ENCODE measurements at places on chromosomes 4 and X. TPM values are rescaled to one million over a fixed set of nuclear protein-coding genes. Genes with fewer than 3 reads are reported as not detected.
A peak's percentile ranks its signal among the peaks of the same experiment; 100 is the strongest.

DNA sequence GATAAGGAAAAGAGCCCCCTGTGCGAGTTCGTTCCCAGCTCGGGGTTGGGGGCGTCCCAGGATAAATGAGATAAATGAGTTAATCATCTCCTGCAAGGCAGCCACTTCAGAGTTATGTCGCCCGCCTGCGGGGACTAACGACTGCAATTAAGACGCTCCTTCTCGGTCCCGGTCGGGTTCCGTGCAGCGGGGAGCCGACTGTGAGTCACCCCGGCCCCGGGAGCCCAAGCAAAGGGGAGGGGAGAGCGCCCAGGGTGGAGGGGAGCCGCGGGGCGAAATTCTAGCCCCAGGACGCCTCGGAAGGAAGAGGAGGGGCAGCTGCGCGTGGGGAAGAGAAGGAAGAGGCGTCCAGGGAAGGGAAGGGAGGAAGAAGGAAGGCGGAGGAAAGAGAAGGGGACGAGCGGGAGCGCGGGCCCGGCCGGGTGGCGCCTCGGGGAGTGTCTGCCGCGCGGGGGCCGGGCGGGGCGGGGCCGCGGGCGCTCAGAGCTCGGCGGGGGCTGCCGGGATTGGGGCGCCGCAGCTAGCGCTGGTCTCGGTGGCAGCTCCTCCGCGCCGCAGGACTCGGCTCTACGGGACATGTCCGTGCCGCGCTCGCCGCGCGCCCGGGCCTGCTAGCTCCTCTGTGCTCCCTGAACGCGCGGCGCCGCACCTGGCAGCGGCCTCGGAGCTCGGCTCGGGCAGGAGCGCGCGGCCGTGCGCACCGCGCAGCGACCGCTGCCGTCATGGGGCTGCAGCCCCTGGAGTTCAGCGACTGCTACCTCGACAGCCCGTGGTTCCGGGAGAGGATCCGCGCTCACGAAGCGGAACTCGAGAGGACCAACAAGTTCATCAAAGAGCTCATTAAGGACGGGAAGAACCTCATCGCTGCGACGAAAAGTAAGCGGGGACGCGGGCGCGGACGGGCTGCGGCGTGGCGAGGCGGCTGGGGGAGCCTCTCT is at the start of gene ARHGAP10:
ARHGAP10 (plus strand) TSS at position 509 of the 938 bp plus-strand sequence; CDS start at position 723, 214 bp downstream.
- DNase-seq, result peak; percentile 67

GRCh38 chr4:24736066-24736465 is 59.3 kb upstream of the SOD3 start:
- no peak for DNase-seq

DNA sequence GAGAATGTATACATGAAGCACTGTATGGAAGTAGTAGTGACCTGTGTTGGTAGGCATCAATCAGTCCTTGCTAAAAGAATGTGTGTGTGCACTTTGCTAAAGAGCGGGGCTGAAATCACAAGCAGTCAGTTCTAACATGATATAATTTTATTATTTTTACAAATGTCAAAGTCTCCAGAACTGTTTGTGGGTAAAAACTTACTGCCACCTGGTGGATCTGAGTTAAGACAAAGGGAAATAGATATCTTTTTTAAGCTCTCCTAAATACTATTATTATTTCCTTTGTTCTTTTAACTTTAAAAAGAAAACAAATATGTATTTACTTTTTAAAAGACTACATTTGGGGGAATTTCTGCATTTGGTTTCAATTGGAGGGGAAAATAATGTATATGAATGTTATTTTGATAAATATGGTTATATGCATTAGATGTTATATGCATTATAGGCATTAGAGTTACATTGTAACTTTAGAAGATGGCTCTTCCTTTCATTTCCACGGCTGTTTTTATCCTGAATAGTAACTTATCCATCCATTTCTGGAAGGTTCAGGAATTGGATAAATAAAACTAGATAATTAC is 7.8 kb upstream of the CLOCK start:
- DNase-seq, result no peak

DNA sequence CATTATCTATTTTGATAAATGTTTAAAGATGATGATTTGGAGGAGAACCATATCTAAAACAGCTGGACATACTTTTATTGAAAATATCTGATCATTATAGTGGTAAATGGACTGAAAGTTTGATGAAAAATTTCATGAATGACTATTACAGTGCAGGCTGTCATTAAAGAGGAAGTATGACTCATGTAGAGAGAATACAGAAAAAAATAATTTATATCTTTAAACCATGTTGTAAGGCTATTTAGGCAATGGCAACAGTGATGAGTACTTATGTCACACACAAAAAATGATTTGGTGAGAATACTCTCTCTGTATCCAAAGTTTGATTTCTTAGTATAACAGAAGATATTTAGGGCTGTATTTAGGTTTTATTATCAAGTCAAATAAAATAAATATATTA is 3.9 kb upstream of the GLRB start:
- no peak for DNase-seq

DNA sequence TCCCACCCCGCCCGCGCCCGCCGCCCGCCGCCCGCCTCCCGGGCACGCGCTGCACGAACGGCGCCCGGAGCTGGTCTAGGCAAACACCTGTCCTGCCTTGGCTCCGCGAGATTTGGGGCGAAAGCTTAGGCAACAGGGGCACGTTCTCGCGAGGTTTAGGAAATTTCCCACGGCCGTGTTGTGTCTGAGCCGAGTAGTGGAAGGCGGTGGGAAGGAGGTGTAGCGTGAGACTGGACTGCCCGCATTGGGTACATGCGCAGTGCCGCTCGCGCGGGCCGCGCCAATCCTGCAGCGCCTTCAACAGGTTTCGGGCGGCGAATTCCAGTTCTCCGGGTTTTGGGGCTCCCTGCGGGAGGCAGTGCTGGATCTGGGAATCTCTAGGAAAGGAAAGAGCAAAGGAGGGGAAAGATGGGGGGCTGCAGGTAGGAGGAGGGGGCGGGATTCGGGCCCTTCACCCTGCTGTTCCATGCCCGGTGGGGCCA is 1.3 kb upstream of the RBPJ start:
- DNase-seq, result peak; percentile 98

DNA sequence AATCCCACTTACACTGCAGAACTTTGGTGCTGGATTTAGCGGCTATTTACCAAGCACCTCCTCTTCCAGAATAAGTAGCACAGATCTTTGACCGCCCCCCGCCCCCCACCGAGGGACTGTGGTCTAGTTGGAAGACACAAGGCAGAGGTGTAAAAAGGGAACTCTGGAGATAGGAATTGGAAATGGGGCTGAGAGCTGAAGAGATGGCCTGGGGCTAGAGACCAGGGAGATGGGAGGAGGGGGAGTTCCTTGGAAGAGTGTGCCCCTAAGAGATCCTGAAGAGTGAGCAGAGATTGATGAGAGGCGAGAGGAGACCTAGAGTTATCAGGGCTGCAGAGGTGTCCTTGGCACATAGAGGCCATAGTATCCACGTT is 55.3 kb downstream of the TBL1X start:
- no peak for DNase-seq

GRCh38 chr4:152973629-152974467 is 37.7 kb downstream of the FHDC1 start:
- DNase-seq, result no peak

- DNase-seq, result no peak
Measured at GRCh38 chrX:97494756-97495372, 611.2 kb downstream of the RPA4 start.

- DNase-seq, result peak; percentile 24
Measured at GRCh38 chr4:15374656-15375055, 53.2 kb upstream of the C1QTNF7 start.

- no peak for DNase-seq
Measured at GRCh38 chrX:9558615-9559014, 93.8 kb downstream of the TBL1X start.

GRCh38 chr4:27005501-27005900 is 144.9 kb downstream of the STIM2 start:
- no peak for DNase-seq

- DNase-seq, result no peak
Measured at GRCh38 chr4:17613761-17614415, 553 bp upstream of the MED28 start.

DNA sequence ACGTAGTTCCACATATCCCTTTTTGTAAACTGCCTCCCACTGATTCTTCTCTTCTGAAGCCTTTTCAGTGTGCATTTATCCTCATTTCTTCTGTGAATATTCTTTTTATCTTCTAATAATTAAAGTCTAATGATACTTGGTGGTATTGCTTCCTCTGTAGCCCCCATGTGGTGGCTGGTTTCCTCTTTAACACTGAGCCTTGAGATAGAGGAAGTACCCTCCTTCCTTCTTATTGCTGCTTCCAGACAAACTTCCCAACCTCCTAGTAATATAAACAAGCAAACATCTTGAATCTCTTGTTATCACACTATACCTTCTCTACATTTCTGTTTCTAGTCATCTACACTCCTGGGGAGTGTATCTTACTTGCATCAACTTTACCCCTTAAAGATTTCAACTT is 310.5 kb upstream of the GIMD1 start:
- no peak for DNase-seq

DNA sequence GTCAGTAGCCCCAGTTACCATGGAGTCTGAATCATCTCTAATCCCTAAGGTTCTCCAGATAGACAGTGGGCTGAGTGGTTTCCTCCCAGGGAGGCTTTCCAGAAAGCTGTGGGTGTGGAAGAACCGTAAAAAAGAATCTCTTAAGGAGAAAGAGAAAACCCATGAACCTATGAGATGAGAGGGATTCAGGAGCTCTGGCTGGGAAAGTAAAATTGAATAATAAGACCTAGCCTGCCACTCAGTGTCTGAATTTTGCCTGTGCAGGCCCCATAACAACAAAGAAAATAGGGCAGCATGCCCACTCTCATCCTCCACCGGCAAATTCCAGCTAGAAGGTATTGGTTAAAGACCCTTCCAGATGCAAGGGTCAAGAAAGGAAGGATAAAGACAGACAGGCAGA is 16.9 kb downstream of the AWAT2 start:
- DNase-seq, result no peak

GRCh38 chrX:135275973-135276372 is 24.1 kb downstream of the ETDA start:
- no peak for DNase-seq

DNA sequence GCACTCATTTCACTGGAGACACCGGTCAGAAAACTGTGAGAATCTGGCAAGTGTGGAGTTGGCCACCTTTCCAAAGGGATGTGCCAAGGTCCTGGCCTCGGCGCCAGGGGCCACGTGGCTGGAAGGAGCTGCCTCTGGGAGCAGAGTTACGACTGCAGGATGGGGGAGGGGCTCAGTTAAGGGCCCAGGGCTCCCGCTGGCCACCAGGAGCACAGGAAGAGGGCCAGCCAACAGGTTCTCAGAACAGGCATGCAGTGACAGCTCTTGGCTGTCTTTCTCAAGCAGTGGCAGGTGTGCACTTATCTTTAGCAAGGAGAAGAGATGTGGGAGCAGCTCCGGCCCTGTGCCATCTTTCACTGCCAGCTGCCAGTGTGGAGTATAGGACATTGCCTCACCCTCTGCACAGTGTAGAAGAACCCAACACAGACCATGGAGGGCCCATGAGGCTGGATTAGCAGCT is 115.9 kb upstream of the RBPJ start:
- DNase-seq, result peak; percentile 58

- no peak for DNase-seq
Measured at GRCh38 chr4:48153791-48154550, 19.9 kb upstream of the TXK start.

- no peak for DNase-seq
Measured at GRCh38 chrX:153408871-153409351, 2.4 kb upstream of the ZFP92 start.

GRCh38 chrX:101478366-101478765 is 6.9 kb upstream of the ARMCX4 start:
- DNase-seq, result no peak

- peak; percentile 47 for DNase-seq
Measured at GRCh38 chrX:44873415-44874276, 658 bp downstream of the KDM6A start.

GYPE gene
- not detected for total RNA-seq

POF1B gene
- total RNA-seq, result 5.0 TPM

MTMR8 gene
- total RNA-seq, result 0.53 TPM

CTSO gene
- 7.6 TPM for total RNA-seq

HCFC1 gene
- 31.4 TPM for total RNA-seq

SLITRK4 gene
- total RNA-seq, result 0.70 TPM

DCAF12L2 gene
- 0.10 TPM for total RNA-seq

ABLIM2 gene
- total RNA-seq, result 11.8 TPM

NWD2 gene
- not detected for total RNA-seq

CFI gene
- total RNA-seq, result 9.8 TPM

P2RY4 gene
- total RNA-seq, result 0.35 TPM

C1GALT1C1 gene
- 18.3 TPM for total RNA-seq

SLC6A8 gene
- total RNA-seq, result 198 TPM

CYTL1 gene
- total RNA-seq, result not detected

BEX1 gene
- 2.0 TPM for total RNA-seq

MAGEC1 gene
- total RNA-seq, result not detected

TAPT1 gene
- 36.0 TPM for total RNA-seq

KLHL13 gene
- 10.9 TPM for total RNA-seq

NMU gene
- not detected for total RNA-seq
